ENCODE measurements at places on chromosomes 1 and 21. TPM values are rescaled to one million over a fixed set of nuclear protein-coding genes. Genes with fewer than 3 reads are reported as not detected.

DNA sequence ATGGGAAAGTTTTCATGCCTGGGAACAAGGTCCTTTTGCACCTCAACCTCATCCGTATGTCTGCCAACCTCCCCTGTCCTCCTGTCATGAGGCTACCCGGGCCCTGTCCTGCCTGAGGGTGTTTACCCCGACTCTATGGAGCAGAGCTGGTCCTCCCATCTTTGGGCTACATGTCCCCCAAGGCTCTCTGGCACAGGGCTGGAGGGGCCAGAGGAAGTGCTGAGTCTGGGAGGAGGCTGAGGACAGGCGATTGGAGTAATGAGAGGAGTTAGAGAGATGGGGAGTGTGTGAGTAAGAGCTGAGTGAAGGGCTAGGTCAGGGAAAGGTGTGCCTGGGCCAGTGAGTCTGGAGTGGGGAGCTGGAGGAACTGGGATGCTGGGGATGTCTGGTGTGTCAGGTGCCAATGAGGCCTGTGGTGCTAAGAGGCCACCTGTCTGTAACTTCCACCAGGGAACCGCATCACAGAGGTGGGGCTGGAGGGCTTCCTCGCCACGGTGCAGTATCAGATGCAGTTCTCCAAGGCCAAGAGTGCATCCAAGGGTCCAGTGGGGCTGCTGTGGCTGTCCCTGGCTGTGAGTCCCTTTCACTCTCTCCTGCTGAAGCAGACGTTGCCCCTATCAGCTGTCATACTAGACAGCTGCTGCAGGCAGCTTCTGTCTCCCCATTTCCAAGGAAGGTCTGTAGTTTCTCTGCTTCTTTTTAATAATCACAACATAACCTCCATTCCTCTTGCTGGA, 11.7 kb downstream of the LRRC71 start:
- H3K4me1 ChIP-seq = peaks cover 5% of the 10 kb centered on the region
- H3K27me3 ChIP-seq = peaks cover 42% of the 10 kb centered on the region
- DNase-seq = no peak
- no peak overlapping the region for H3K27ac ChIP-seq

DNA sequence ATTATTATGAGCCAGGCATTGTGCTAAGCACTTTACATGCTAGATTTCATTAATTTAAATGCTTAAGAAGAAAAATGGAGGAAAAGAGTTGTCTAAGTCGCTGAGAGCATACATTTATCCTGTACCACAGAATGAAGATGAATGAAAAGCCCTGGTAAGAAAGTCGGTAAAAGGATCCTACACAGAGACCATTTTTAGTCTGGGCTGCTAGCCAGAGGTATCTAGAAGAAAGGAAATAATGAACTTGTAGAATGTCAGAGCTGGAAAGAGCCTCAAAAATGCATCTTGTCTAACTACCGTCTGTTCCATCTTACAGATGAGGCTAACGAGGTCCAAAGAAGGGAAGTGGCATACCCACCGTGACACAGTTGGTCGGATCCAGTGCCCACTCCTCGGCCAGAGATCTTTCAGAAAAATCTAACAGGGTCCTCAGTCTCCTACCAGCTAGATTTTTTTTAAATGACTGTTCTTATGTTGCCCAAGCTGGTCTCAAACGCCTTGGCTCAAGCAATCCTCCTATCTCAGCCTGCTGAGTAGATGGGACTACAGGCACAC, 12.2 kb upstream of the TNR start:
- peaks cover 22% of the 10 kb centered on the region for H3K27me3 ChIP-seq
- no peak for DNase-seq
- H3K4me1 ChIP-seq = no peaks in the 10 kb centered on the region

DNA sequence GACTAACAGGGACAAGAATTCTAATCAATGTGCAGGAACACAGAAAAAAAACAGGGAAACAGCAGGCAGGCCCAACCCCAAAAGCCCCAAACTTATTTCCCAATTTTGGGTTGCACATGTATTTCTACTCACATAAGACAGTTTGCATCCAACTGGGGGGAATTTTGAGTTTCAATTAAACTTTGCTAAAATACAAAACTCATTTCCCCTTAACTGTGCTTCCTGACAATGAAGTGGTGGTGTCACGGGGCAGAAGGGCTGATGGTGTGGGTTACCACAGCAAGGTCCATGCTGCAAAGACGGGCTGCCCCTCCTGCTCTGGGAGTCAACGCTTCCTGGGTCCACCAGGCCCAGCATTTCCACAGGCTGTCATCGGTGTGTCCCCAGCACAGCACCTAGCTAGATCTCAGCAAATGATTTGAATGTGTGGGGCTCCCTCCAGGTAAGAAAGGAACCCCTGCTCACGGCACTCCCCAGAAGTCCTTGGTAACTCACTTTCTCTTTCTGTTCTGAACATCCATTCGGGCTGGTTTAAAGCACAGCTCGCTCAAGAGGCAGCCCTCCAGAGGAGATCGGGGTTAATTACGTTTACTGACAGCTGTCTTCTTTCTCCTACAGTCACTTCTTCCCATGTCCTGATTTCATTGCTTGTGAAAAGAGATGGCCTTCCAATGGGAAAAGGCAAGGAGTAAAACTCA, 27.4 kb downstream of the HIVEP3 start:
- peak overlapping the region; percentile 17 for H3K27ac ChIP-seq
- DNase-seq = no peak
- peaks cover 3% of the 10 kb centered on the region for H3K27me3 ChIP-seq
- peaks cover 26% of the 10 kb centered on the region for H3K4me1 ChIP-seq
- no peaks in the 10 kb centered on the region for H3K36me3 ChIP-seq

GRCh38 chr1:233290396-233291034, 5.0 kb downstream of the PCNX2 start:
- no peaks in the 10 kb centered on the region for H3K27me3 ChIP-seq
- DNase-seq = no peak
- H3K4me1 ChIP-seq = peaks cover 7% of the 10 kb centered on the region
- H3K4me3 ChIP-seq = no peak overlapping the region
- peaks cover 2% of the 10 kb centered on the region for H3K36me3 ChIP-seq

DNA sequence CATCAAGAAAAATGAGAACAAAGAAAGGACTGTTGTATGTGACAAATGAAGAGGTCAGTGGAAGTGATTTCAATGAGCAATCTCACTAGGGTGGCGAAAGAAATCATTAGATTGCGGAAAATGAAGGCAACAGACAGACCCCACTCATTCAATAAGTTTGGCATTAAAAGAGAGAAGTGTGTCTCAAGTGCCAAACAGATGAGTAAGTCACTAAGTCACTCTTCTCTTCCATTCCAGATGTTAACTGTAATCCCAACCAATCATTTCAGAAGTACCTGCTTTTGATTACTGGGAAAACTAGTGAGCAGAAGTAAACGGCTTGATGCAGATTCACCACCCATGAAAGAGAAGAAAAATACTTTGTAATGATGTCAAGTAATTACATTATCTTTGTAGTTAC, 144.3 kb upstream of the PRMT6 start:
- no peak for DNase-seq
- no peaks in the 10 kb centered on the region for H3K4me1 ChIP-seq
- H3K4me3 ChIP-seq = no peak overlapping the region
- H3K27ac ChIP-seq = no peak overlapping the region
- no peaks in the 10 kb centered on the region for H3K27me3 ChIP-seq

DNA sequence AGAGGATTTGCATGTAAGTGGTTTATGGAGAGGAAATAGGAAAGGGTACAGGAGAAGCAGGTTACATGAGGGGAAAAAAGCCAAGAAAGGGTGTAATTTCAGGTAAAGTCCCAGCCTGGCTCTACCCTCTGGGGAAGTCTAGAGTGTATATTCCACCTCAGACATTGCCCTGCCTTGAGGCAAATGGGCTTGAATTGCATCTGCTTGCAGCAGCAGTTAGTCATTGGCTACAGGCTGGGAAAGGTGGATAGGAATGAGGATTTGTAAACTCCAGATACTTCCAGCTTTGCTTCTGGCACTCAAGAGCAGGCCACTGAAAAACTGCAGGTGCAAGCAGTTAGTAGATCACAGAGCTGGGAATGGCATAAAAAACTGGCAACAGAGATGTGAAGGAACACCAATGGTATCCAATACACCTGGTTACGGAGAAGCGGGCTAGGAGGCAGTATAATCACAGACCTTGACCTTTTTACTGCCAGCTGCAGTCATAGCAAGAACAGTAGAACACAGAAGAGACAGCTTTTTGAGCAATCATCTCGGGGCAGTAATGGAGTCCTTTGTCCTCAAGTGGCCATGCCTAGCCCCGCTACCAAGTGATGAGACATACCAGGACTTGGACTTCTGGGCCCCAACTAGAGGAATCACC, 226.9 kb upstream of the NRIP1 start:
- H3K4me3 ChIP-seq = no peak overlapping the region
- no peaks in the 10 kb centered on the region for H3K27me3 ChIP-seq
- peaks cover 24% of the 10 kb centered on the region for H3K4me1 ChIP-seq
- no peak for DNase-seq
- H3K36me3 ChIP-seq = no peaks in the 10 kb centered on the region

ZSCAN20 gene
- 8.6 TPM for total RNA-seq

HJV gene
- total RNA-seq = not detected

DENND2D gene
- 3.0 TPM for total RNA-seq

Data from progenitor cell of endocrine pancreas (in vitro differentiated cells).